ENCODE measurements at places on chromosomes 2 and 18. TPM values are rescaled to one million over a fixed set of nuclear protein-coding genes. Genes with fewer than 3 reads are reported as not detected.

DNA sequence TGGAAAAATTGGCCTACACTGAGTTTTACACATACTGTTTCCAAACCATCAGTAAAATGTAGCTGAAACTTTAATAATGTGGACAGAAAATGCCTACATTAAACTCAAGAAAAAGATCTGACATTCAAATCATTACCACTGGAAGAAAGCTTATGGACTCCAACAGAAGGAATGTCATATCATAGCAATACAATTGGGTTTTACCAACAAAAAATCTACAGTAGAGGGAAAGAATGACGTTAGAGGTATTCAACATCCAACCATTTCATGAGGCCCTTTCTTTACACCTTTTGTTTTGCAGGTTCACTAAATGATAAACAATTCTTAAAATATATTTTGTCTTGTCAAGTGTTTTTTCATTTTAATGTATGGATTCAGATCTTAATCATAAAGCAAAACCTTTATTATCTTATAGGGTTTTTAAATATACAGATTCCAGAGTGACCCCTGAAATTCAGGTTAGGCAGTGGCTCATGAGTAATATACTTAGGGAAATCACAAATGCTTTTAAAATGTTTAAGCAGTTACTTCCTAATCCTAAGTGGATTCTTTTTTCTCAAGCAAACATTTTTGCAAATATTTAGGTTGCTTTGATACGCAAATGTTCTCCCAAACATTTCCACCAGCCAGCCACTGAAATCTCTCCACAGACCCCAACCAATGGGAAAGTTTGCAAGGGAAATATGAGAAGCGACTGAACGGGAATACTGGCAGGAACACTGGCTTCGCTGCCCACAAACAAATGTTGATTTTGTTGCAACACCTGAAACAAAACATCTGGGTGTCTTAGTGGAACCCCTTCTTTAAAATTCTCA lies 168.7 kb downstream of the TCF4 start:
- H3K27me3 ChIP-seq = no peaks in the 10 kb centered on the region
- peak overlapping the region; percentile 71 for H3K27ac ChIP-seq
- DNase-seq = no peak

DNA sequence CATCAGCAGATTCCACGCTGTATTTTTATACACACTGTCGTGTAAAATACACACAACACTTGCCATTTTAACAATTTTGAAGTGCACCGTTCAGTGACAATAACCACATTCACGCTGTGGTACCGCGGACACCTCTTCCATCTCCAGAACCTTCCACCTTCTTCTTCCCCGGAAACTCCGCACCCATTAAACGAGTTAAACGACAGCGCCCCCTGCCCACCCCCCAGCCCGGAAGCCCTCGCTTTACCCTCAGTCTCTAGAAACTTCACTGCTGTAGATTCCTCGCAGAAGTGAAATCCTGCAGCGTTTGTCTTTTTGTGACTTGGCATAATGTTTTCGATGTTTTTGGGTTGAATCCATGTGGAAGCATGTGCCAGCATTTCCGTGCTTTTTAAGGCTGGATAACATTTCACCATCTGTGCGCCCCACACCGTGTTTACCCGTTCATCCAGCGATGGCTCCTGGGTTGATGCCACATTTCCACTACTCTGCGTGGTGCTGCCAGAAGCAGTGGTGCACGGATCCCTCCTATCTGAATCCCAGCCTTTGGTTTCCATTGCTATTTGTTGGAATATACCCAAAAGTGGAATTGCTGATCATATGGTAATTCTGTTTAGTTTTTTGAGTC lies 32.0 kb upstream of the TMEM18 start:
- DNase-seq = no peak
- no peaks in the 10 kb centered on the region for H3K36me3 ChIP-seq
- peaks cover 6% of the 10 kb centered on the region for H3K4me1 ChIP-seq
- H3K27ac ChIP-seq = no peak overlapping the region

DNA sequence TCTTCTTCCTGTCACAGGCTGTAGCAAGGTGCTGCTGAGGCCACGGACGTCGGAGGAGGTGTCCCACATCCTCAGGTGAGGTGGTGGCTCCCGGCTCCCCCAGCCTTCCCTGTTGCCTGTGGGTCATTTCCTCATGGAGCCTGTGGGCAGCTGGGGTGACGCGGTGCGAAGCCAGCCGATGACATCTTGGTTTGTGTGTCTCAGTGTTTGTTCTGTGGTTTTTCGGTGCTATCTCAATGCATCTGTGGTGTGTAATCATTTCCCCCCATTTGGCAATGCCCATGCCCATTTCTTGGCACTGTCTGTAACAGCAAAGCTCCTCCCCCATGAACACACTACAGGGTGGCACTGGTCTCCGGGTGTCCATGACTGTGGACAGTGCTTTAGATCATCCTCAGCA lies 6.6 kb downstream of the D2HGDH start:
- peak; percentile 78 for DNase-seq
- no peaks in the 10 kb centered on the region for H3K36me3 ChIP-seq
- no peak overlapping the region for H3K4me3 ChIP-seq

Gene C2orf78
- total RNA-seq = not detected

- no peaks in the 10 kb centered on the region for H3K36me3 ChIP-seq
- H3K27ac ChIP-seq = no peak overlapping the region
- DNase-seq = no peak
- no peak overlapping the region for H3K4me3 ChIP-seq
These were observed 38.9 kb downstream of the RAB27B start for GRCh38 chr18:54867131-54867530.

DNA sequence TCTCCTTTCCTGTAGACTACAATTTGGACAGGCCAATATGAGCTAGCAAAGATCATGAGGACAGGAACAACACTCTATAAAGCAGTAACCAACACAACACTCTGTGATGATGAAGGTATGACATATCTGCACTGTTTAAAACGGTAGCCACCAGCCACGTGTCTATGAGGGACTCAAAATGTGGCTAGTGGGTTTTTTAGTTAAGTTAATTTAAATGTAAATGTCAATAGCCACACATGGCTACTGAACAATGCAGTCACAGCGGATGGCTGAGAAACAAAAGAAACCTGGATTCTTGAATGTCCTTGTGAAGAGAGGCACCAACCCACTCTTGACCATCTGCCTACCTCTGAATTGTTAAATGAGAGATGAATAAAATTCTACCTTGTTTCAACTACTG lies 33.9 kb downstream of the FANCL start:
- no peak overlapping the region for H3K27ac ChIP-seq
- no peaks in the 10 kb centered on the region for H3K27me3 ChIP-seq
- H3K36me3 ChIP-seq = no peaks in the 10 kb centered on the region
- no peaks in the 10 kb centered on the region for H3K4me1 ChIP-seq
- DNase-seq = no peak
